Hematopoietic multipotent progenitor cell treated with erythropoietin and hydrocortisone succinate and interleukin-3 and kit ligand, for 6 days (in vitro differentiated cells): ENCODE measurements at places on chromosomes 2 and 18.

- DNase-seq, result no peak
Observed at GRCh38 chr18:46283895-46284295, 179.7 kb downstream of the HAUS1 start.

DNA sequence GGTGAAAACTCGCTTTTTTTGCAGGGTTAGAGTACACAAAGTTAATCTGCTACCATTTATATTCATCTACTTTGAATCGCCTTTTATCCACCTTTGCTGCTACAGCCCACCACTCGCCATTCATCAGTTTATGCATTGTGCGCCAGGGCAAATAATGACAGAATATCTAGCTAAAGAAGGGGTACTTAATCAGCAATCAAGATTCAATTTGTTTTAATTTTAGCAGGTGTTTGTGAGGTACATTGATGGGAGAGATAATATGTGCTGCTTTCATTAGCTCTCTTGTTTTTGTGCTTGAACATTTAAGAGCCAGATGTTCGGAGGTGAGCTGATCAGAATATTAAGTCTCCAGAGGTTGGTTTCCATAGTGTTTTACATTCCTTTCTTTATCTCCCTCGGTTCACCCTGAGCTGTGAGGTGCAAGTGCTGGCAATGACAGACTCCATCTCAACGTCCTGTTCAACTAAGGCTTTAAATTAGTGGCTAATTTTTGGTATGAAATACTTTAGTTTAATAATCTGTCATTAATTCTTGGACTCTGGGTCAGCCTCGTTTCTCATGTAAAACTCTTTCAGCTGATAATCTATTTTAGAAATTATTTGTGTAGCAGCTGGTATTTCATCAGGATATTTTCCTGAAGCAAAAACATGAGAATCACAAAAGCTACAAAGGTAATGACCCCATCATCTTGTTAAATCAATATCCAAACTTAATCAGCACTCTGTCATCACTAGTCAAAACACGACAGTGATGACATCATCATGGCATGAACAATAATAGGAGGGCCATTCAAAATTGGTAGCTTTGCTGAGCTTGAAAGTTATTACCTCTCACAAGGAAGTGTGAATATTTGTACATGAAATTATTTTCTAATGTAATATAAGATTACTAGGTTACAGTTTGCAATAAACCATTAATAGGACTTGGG lies 479.9 kb upstream of the FANCL start:
- DNase-seq, result no peak

- DNase-seq, result peak; percentile 34
Observed at GRCh38 chr2:23381084-23381483, 3.9 kb upstream of the KLHL29 start.

GRCh38 chr2:236367506-236368289 lies 103.5 kb upstream of the ASB18 start:
- DNase-seq, result no peak

DNA sequence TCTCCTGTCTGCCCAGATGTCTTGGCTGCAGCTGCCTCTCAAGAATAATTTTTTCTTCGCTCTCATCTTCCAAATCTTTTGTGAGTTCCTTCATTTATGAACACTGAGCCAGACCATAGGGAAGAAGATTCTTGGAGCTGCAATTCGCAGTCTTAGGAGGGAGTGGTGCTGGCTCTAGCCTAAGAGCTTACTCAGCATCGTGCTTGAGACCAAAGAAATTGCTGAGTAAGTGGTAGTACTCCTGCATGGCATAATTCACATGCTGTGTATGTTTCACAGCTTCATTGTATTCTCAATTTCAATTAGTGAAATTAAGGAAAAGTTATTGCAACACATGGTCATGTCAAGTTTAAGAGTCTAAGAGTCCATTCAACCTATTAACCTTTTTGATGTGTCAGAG lies 771.7 kb downstream of the ADCYAP1 start:
- DNase-seq, result no peak

DNA sequence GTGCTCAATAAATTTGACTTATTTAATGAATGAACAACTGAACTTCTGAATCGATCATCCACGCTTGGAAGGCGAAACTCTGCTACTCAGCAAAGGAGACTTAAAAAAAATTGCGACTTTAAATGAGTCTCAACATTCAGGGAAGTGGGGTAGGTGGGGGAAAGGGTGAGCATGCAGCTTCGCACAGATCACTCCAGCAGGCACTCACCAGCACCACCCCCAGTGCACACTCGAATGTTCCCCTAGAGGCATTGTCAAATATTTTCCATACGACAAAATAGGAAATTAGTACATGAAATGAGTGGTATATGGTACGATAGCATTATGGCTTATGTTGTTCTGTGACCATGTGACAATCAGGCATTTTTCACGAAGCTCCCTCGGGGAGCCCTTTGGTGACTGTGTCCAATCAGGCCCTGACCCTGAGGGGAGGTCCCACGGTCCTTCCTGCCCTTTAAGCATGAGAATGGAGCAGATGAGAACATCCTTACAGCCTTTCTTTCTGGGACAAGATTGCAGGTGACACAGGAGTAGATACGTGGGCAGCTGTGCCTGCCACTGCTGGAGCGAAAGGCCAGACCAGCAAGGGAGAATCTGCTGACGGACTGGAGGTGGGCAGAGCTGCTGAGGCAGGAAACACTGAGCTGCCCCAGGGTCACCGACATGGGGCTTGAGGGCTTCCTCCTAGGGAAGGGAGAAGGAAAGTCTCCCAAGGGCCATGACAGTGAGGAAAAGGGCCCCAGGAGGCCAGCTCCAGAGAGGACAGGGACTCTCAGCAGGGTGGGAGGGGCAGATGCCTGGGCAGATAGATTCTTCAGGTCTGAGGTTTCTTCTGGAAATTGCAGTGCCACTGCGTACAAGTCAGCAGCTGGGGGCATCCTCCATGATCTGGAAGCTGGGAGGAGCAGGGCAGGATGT lies 101.3 kb upstream of the ID2 start:
- DNase-seq, result peak; percentile 16

DNA sequence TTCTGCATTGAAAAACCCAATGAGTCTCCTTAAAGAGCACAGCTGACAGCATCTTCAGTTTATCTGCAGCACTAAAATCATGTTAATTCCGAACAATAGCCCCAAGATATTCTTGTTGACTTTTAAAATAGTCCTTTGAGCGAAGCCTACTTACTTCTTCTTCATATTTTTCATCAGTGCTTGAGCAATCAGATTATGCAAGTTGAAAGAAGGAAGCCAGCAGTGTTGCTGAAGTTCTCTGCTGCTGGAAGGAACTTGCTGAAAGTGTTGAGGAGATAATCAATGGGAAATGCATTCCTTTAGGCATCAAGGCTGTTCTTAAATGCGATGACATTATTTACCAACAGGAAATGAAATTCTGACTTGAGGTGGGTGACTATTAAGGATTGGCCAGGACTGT lies 105.9 kb upstream of the SNTG2 start:
- peak; percentile 11 for DNase-seq

GRCh38 chr18:61910101-61910500 lies 17.3 kb upstream of the RNF152 start:
- no peak for DNase-seq

GRCh38 chr2:203673933-203674332 lies 32.5 kb upstream of the CD28 start:
- peak; percentile 66 for DNase-seq

DNA sequence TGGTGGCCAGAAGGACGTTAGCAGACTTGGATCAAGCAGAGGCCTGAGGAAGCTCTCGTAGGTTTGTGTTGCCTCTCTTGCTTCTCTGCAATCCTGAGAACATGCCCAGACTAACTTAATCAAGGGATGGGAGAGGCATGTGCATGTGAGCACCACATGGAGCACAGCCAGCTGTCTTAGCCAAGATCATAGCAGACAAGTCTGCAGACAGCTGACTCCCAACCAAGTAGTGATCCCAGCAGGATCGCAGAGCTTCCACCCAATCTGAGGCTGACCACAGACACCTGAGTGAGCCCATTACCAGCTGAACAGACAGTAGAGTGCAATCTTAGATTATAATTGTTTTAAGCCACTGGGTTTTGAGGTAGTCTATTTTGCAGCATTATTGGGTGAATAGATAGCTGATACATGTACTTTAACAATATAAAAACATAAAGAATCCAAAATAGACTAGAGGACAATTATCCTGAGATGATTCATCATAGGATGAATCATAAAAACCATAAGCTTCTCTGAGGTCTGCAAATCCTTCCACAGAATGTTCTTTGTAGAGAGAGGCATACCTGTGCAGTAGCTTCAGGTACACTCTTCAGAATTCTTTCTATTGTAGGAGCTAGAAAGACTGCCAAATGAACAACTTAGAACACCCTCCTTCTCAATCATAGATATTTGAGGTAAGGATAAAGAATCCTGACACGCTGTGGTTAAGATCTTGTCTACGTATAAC lies 25.2 kb upstream of the FAM110C start:
- no peak for DNase-seq

DNA sequence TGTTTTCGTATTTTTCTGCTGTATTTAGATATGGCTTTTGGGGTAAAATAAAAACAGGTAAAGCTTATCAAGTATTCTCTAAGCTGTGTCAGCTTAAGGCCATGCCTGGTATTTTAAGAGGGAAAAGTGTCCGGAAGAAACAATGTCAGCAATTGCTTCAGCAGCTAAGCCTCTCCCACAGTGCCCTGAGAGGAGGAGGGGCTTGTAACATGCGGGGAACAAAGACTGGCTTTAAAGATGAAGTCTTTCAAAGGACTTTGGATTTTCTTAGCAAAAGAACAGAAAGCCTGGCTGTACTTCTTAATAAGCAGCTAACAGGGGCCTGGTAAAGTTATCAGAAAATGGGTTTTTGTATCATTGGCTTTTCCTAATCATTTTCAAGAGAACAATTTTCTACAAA lies 102.8 kb downstream of the PXDN start:
- no peak for DNase-seq

GRCh38 chr2:47422560-47422959 lies 19.6 kb downstream of the MSH2 start:
- no peak for DNase-seq

GRCh38 chr18:22559414-22560274 lies 141.9 kb upstream of the CTAGE1 start:
- DNase-seq, result peak; percentile 13

- DNase-seq, result no peak
Observed at GRCh38 chr18:3848316-3848715, 398.3 kb downstream of the TGIF1 start.

- no peak for DNase-seq
Observed at GRCh38 chr18:7234091-7234490, 3.2 kb downstream of the LRRC30 start.

- peak; percentile 23 for DNase-seq
Observed at GRCh38 chr2:101200676-101201075, 49.5 kb upstream of the TBC1D8 start.

DNA sequence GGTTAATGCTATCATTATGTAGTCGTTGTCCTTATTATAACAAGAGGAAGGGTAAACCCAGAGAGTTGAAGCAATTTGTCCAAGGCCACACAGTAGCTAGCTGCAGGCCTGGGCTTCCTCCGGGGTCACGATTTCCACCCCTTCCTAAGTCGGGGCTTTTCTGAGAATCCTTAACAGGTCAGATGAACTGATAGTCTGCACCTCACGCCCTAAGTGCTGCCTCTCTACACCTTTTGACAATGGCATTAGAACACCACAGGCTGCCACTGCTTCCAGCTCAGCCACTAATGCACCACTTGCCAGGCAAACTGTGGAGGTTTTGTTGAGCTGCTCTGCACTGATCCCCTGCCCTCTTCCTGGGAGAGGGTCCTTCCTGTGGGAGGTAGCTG lies 37.7 kb downstream of the FOSL2 start:
- no peak for DNase-seq

GRCh38 chr2:29097569-29097968 lies 17.6 kb upstream of the CLIP4 start:
- DNase-seq, result no peak

DNA sequence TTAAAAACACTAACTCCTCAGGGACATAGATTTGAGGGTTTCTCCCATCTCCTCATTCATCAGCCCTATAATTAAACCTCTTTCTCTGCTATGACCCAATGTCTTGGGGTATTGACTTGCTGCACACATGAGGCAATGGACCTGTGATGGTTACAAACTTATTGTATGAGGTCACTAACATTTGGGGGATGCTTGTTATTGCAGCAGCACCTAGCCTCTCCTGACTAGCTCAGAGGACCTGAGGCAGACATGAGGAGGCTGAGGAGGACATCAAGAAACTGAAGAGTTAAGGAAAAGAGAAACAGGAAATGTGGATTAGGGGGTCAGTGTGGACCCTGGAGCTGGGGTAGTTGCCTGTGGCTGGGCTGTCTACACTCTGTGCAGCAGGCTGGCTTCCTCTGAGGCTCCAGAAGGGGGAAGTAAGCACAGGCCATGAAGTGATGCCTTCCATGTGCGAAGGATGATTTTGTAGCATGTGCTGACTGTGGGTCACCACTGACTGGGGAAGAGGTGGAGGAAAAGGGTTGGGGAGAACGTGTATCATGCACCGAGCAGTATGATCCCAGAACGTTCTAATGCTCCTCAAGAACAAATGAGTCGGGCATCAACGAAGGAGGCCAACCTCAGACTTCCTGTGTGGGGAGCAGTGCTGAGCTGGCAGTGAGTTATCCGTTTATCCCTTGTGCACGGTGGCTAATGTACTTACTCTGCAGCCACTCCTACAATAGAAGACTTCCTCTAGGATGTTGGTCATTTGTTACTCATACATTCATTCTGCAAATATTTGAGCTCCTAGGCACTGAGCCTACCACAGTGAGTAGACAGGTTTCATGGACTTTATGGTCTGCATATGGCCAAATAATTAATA lies 42.1 kb upstream of the RFX8 start:
- DNase-seq, result peak; percentile 30

DNA sequence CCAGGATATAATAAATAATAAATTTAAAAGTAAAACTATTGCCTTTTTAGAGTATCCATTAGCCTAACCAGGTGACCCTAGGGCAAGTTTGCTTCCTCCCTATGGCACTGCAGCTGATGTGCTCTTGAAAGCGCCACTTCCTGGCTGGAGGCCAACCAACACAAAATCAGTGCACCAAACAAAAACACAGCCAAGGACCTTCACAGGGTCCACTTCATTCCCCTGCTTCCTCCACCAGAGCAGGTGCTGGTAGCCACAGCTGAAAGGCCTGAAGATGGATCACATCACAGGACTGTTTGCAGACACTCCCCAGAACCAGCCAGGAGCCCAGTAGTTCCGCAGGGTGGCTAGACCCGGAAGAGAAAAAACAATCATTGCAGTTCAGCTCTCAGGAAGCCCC lies 108.8 kb downstream of the TWIST2 start:
- no peak for DNase-seq

DNA sequence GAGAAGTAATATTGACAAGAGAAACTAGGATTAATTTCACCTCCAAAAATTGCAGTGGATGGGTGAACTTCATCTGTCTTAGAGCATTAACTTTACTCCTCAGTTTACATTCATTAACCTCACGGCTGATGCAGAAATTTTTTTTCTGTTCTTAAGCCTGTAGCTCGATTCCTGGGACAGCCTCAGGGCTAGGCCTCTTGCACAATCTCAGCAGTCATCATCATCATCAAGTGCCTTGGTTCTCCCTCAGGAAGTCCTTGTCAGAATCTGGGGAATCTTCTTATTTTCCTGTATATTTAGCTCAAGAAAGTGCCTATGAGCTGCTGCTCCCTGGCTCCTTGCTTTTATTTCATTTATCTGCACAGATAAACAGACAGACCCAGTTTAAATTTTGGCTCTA lies 1272.2 kb upstream of the LRRTM1 start:
- no peak for DNase-seq

- peak; percentile 71 for DNase-seq
Observed at GRCh38 chr2:42810971-42811811, 18.8 kb upstream of the HAAO start.
